ENCODE measurements at places on chromosomes 5 and 9.

GRCh38 chr9:87592554-87593358 is 95.1 kb downstream of the DAPK1 start:
- DNase-seq, result peak; percentile 71

DNA sequence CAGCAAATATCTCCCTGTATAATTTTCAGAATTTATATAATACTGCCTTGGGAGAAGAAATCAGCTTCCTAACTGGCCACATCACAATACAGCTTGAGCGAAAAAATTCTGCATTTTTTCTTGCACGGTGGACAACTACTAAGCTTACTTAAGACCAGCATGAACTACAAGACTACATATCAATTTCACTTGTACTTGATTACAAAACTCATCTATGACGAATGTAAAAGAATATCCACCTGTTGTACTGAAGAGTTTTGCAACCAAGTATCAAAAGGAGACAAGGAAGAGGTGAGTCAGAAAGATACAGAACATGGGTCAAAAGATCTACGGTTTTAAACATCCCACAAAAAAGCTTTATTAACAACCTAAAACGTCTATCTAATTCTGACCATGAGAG is 279.4 kb downstream of the BNC2 start:
- no peak for DNase-seq

DNA sequence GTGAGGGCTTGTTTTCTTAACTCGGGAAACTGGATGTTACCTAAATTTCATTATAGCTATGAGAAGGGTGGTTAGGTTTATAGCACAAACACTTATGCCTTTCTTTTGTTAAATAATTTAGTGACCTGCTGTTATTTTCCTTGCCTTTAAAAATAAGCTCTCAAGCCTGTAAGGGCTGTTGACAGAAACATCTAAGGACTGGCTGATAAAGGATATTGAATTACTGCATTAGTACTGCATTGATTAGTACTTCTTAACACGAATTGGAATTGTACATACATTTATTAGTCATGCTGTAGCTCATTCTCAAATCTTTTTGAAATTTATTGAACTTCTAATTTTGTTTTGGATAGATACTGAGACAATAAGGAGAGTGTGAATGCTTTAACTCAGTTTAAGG is 85.1 kb upstream of the DHFR start:
- DNase-seq, result no peak

DNA sequence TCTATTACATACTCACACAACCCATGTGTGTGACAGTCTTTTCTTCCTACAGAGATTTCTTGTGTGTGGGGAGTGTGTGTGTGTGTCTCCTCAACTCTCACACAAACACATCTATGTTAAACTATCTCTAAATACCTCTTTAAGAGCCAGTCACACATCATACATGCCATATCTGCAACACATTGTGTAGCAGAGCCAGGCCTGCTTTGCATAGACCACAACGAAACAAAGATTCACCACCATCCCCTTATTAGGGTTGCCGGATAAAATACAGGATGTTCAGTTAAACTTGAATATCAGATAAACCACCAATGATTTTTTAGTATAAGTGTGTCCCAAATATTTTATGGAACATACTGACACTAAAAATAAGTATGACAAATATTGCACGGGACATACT is 2.3 kb downstream of the FAM170A start:
- DNase-seq, result no peak

- no peak for DNase-seq
Measured at GRCh38 chr9:95666096-95666784, 149.5 kb upstream of the PTCH1 start.

DNA sequence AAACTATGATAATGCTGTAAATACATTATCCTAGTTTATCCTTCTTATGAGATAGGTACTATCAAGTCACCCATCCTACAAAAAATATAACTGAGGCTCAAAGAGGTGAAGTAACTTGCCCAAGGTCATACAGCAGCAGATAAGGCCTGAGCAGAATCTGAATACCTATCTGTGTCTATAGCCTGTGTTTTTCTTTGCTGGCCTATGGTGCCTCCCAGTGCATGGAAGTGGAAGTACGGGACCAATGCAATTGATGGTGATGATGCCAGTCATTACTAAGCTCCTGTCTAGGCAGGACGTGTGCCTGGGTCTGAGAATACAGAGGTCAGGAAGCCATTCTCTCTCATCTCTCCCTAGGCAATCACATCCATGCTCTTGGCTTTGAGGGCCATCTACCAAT is 67.8 kb downstream of the FAT2 start:
- DNase-seq, result no peak

DNA sequence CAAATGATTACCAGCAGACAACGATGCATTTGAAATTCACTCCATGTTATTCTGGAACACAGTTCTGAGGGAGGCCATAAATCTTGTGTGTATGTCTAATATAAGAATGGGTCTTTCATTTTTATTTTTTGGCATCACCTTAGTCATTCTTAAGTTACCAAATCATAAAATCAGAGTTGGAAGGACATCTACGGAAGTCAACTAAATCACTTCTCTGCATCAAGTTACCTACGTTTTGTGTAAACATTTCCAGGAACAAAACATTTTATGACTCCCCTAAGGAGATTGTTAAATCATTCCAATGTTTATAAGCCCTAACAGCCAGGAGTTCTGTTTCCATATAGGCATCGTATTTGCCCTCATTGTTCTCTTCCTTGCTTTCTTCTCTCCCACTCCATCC is 378.2 kb downstream of the FAM170A start:
- peak; percentile 18 for DNase-seq

DNA sequence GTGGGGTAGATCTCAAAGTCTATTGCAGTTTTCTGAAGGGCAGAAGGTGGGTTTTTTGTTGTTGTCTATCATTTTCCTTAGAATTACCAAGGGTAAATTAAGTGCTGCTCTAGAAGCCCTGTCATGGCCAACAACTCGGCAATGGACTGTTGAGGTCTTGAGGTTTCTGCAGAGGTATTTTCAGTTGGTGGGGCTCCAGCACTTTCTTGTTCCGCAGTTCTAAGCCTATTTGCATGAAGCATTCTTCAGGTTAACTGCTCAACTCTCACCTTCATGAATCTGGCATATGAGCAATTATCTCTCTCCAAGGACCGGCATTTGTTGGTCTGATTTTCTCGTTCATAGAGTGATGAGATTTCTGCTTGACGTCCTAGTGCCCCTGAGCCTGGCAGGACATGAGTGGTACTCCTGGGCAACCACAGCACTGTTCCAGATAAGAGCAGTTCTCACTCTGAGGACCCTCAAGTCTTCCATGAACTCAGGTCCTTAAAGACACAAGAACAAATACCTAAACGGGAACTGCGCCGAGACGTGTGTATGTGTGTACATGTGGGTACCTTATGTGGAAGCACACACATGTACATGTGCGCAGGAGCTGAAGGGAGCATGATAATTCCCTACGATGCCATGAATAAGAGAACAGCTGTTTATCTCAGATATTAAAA is 544.5 kb downstream of the CSNK1G3 start:
- no peak for DNase-seq

DNA sequence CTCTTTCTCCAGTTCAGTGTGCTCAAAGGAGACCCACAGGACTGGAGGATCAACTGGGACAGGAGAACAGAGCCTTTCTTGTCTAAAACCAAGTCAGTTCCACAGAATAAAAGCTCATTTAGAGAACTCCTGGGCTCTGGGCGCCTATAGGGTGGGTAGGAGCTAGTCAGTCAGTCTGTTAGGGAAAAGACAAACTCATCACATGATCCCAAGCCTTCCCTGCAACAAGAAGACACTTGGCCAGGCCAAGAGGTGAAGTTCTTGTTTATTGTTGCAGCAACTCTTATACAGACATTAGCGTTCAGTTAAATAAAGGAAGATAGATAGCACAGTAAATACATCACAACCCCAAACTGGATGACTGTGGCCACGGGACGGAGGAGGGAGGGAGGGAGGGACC is 102.3 kb downstream of the ENTREP1 start:
- DNase-seq, result no peak

- DNase-seq, result no peak
Measured at GRCh38 chr5:106801554-106801953, 869.2 kb downstream of the EFNA5 start.

DNA sequence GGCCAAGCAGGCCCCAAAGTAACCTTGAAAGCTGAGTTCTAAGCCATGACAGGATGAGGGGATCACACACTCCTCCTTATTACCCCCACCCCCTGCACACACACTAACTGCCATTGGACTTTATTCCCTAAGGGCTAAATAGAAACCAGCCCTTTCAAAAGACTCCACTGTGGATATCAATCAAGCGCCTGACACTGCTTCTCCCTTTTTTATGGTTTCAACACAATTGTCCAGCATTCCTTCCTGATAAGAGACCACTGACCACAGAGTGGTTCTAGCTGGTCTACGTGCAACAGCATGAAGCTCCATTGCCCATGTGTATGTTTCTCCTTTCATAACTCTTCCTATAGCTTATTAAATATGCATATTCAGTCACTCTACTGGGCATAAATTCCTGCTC is 34.7 kb downstream of the PAEP start:
- DNase-seq, result no peak

DNA sequence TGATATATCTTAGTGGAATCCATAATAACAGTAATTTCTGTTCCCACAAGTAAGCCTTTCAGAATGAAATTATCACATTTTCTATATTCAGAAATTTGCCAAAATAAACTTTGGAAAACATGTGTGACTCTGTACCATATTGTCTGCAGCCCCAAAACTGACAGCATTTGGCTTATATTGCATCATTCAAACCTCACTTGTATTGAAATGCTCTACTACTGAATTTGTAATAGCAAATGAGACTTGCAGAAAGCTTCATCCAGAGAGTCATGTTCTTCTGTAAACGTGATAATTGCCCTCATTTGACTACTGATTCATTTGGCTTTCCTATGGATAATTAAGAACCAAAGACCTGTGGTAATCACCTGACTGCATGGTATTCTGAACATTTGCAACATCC is 1249.5 kb upstream of the CDH18 start:
- no peak for DNase-seq

DNA sequence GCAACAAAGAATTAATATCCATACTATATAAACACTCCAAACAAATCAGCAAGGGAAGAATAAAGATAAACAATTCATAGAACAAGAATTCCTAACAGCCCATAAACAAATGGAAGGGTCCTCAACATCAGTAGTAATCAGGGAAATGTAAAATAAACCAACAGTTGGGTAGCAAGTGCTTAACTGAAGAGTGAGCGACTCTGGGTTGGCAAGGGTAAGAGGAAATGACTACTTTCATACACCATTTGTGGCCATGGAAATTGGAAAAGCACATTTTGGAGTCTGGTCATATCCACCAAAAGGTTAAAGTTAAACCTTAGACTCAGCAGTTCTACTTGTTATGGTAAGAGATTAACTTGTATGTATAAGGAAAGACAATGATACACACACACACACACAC is 17.4 kb upstream of the RORB start:
- no peak for DNase-seq

DNA sequence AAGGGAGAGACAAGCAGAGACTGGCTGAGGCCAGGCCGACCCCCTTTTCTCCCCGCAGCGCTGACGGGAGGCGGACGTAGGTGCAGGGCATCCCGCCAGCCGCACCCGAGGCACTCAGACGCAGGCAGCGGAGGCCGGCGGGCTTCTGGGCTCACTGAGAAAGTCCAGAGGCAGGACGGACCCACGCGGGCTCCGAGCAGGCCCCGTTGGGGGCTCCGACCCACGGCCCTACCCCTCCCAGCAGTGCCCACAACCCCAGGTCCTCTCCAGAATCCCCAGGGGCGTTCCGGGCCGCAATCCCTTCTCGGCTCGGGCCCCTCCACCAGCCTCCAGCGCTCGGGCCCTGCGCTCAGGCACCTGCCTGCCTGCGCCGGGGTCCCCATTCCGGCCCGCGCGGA is 543 bp downstream of the MTMR12 start:
- DNase-seq, result peak; percentile 51
